Progenitor cell of endocrine pancreas (in vitro differentiated cells): ENCODE measurements at places on chromosomes 3 and 15.

- no peak for DNase-seq
These were observed 66.6 kb downstream of the P3H2 start for GRCh38 chr3:190053919-190054672.

DNA sequence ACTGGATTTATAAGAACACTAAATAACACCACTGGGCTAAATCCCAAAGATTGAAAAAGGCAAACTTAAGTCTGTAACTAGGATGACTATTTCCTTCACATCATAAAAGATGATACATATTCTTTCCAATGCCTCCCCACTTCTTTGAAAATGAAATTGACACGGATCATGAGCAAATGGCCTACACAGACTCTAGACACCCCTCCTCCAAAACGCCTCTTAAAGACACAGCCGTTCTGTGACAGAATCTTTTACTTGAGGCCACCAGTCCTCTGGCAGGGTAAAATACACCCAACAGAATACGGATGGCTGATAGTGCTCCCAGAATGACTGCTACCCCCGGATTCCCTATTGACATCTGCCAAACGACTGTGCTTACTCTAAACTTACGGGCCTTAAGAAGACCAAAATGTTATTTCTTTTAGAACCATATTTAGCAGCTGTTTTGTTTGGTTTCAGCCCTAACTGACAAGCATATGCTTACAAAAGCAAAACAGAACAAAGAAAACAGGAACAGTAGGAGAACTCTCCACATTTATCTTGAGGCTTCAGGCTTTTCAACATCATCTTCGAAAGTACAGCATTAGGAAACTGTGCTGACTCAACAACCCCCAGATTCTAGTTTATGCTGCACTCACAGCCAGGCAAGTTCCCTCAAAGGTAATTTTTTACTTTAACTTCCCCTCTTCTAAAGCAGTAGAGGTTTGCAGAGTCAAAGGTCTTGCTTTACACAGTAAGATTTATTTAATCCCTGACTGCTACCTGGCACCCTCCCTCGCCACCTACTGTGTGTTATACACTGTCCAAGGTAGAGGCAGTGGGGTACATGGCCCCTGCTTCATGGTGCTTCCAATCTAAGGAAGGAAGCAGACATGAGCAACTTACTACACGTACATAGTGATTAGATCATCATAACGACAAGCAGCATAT lies 84.3 kb downstream of the TNIK start:
- DNase-seq, result no peak

DNA sequence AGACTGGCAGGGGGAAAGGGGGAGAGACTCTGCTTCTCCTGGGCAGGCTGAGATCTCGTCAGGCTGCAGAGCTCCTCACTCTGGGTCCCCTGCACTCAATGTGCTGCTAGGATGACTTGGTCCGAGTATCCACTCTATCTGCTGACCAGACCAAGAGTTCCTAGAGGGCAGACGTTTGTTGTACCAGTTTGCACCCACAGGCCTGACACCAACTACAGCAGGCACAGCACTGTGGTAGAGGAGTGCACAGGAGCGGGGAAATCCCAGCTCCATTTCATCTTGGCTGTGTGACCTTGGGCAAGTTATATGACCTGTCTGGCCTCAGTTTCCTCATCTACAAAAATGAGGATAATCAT lies 29.0 kb downstream of the CCDC12 start:
- DNase-seq, result no peak

DNA sequence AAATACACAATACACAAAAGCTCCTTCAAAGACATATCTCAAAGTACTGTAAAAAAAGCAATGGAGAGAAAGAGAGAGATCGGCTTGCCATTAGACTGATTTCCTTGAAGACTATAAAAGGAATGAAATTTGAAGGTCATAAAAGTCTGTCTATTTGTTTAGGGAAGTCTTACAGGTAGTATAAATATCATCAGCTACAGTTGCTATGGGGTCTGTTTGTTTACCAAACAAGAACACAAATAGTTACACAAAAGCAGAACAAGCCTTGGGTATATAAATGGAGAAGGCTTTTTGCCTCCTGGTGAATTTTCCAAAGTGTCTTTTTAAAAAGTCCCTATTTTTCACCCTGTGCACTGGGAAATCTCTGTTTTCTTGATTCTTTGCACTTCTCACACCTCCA lies 552.3 kb downstream of the FOXP1 start:
- DNase-seq, result no peak

DNA sequence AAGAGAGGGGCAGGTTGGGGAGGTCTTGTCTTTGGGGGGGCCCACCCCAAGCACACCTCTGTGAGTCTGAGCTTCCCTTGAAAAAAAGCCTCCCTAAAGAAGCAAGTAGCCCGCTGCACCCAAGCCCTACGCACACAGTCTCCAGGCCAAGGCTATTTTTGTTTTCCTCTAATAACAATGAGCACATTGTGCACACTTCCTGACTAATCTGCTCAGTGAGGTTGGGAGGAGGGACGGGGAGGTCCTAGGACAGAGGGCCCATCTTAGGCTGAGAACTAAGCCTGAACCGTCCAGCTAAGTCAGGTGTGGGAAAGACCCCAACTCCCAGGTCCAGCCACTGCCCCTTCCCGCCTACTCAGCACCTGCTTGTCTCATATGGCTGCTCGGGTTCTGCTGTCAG lies 87.2 kb downstream of the HMG20A start:
- DNase-seq, result no peak

DNA sequence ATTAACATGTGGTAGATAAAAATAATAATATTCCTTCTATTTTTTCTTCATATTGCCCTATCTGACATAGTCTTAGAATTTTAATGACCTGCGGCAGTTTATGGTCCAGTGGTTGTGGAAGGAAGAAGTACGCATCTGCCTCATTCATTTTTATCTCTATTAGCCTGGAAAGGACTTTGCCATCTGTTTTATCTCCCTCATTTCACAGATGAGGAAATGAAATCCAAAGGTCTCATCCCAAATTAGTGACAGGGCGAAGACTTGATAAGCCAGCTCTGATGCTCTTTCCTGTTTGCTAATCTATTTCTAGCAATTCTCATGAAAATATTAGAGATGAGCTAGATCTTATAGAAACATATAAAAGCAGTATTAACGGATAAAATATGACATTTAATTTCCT lies 113.3 kb downstream of the KLHL25 start:
- no peak for DNase-seq

GRCh38 chr3:134054231-134054630 lies 24.5 kb upstream of the SLCO2A1 start:
- DNase-seq, result no peak

GRCh38 chr3:159797771-159798170 lies 190.9 kb upstream of the IL12A start:
- DNase-seq, result no peak

DNA sequence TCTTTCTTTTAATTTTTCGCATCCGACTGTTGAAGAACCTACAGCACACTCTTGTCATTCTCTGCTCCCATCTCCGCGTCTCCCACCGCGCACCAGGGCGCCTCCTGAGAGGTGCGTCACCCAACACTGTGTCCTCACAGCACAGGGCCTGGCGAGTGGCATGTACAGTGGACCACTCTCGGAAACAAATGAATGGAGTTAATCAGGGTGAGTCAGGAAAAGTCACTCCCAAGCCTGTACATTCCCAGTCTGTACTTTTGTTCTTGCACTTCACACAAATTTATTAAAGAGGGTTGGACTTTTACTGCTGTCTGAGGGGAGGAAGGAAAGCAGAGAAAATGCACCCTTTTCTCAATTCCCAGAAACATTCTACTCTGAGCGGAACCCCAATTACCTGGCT lies 625 bp downstream of the COL6A6 start:
- no peak for DNase-seq

DNA sequence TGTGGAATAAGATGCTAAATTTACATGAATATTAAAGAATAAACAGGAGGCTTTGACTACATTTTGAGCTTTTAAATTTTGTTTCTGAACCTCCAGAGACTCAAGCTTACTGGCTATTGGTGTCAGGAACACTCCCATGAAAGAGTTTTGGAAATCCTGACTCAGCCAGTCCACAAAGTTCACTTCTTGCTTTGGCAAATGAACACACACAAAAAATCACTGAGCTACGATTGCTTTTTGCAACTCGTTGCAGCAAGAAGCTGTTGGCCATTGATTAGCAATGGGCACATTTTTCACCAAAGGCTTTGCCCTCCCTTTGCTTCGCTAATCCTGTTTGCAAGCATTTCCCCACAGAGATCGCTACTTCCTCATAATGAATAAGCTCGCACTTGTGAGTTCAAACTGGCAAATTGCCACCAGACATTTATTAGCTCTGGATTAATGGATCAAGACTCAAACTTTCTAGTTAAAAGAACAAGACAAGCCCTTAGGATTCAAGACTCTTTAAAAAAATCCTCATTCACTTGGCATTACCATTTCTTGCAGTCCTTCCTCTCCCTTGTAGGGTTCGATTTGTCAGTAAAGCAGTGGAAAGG lies 343.2 kb upstream of the ONECUT1 start:
- DNase-seq, result no peak

GRCh38 chr15:94671858-94672532 lies 440.6 kb downstream of the MCTP2 start:
- DNase-seq, result no peak

- no peak for DNase-seq
These were observed 711 bp downstream of the XXYLT1 start for GRCh38 chr3:195270079-195270816.

DNA sequence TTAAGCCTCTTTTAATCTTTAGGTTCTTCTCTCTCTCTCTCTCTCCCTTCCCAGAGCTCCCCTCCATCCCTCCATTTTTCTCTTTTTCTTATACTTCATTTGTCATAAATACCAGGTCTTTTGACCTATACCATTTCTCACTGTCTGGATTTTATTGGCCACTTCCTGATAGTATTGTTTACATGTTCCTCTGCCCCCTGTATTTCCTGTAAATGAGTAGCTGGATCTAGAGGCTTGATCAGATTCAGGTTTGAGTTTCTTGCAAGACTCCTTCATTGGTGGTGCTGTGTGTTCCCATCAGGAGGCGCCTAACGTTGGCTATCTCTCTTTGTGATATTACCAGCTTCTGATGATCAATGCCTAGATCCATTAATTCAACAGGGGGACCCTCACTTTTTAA lies 42.2 kb downstream of the DAPK2 start:
- DNase-seq, result no peak

DNA sequence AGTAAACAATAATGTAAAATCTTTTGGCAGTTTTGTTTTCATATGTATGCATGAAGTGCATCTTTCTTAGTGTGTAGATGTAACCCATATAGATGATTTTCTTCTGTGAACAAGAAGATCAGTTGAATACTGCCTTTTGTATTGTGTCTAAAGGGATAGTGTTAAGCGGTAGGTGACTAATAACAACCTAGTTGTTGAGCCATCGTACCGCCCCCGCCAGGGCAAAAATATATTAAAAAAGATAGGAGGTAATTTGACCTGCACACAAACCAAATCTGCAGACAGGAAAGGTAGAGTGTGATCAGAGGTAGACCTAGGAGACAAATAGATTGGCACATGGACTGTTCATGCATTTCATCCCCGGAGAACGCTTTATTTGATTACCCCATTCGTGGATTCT lies 3.3 kb upstream of the GMNC start:
- no peak for DNase-seq

DNA sequence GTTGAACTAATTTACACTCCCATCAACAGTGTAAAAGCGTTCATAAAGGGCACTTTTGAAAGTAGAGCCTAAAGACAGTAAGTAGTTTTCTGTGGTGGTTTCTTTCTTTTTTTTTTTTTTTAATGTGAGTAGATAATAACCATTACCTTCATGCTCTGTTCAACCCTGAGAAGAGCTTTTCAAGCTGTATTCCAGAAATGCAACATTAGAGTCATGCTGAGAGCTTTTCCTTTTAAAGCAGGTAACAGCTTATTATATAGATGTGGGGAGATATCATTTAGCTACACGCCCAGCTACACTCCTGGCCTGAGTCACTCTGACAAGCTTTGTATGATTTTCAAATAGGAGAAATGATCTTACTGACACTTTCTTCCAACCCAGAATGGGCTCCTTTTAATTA lies 96.2 kb upstream of the ARHGEF26 start:
- no peak for DNase-seq

DNA sequence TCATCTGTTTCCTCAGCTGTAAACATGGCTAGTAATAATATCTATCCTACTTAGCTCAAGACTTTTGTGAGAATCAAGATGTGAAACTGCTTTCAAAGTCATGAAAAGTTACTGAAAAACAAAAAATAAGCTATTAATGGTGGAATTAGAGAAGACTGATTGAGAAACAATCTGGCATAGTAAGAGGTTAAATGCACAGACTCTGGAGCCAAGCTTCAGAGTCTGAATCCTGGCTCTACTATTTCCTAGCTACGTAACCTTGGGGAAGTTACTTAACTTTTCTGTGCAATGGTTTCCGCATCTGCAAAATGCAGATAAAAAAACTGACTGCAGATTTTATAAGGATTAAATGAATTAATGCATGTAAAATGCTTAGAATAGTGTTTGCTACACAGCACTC lies 28.8 kb downstream of the LRRFIP2 start:
- no peak for DNase-seq

GRCh38 chr3:197782230-197782629 lies 8.8 kb upstream of the LRCH3 start:
- DNase-seq, result no peak

GRCh38 chr3:11641683-11642430 lies 1.9 kb downstream of the VGLL4 start:
- DNase-seq, result no peak

- no peak for DNase-seq
These were observed 1.7 kb downstream of the HOMER2 start for GRCh38 chr15:82950746-82951370.

DNA sequence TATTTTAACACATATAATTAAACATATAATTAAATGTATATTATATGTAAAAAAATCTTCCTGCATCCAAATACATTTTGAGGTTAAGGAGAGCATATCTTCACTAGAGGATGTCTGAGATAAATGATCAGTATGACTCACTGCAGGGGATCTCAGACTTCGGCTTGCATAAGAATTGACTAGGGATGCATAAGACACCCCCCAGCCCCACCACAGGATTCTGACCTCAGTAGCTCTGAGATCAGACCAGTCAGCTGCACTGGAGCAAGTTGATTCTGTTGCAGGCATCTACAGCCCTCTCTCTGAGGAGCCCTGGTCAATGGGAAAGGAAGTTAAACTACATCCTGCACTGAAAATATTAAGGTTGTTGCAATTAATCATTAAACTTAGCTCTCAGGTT lies 29.0 kb upstream of the TBC1D21 start:
- DNase-seq, result no peak

GRCh38 chr3:12017516-12017915 lies 13.3 kb downstream of the SYN2 start:
- DNase-seq, result no peak

- no peak for DNase-seq
These were observed 708 bp downstream of the SEC22A start for GRCh38 chr3:123202451-123202850.

GRCh38 chr3:15049584-15049983 lies 15.5 kb downstream of the MRPS25 start:
- no peak for DNase-seq
